CD4-positive, alpha-beta T cell treated with Interleukin-2 at 100 ng/mL for 4 hours (primary cell): ENCODE measurements at places on chromosomes 3 and 15.

GRCh38 chr3:45154641-45155147, 8.5 kb upstream of the CDCP1 start:
- no peak for DNase-seq

GRCh38 chr3:197800379-197800778, 9.3 kb downstream of the LRCH3 start:
- DNase-seq = no peak

- peak; percentile 57 for DNase-seq
Observed at GRCh38 chr3:194103505-194103904, 32.4 kb upstream of the HES1 start.

DNA sequence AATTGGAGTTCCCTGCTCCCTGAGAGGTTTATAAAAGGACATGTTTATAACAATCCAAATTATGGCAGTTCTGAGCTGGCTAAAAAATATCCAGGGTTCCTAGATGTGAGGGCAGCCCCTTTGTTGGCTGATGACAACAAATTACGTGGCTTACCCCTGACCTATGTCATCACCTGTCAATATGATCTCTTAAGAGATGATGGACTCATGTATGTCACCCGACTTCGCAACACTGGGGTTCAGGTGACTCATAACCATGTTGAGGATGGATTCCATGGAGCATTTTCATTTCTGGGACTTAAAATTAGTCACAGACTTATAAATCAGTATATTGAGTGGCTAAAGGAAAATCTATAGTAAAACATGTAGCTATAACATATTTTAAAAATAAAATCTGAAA, 13.9 kb downstream of the AADAC start:
- no peak for DNase-seq

DNA sequence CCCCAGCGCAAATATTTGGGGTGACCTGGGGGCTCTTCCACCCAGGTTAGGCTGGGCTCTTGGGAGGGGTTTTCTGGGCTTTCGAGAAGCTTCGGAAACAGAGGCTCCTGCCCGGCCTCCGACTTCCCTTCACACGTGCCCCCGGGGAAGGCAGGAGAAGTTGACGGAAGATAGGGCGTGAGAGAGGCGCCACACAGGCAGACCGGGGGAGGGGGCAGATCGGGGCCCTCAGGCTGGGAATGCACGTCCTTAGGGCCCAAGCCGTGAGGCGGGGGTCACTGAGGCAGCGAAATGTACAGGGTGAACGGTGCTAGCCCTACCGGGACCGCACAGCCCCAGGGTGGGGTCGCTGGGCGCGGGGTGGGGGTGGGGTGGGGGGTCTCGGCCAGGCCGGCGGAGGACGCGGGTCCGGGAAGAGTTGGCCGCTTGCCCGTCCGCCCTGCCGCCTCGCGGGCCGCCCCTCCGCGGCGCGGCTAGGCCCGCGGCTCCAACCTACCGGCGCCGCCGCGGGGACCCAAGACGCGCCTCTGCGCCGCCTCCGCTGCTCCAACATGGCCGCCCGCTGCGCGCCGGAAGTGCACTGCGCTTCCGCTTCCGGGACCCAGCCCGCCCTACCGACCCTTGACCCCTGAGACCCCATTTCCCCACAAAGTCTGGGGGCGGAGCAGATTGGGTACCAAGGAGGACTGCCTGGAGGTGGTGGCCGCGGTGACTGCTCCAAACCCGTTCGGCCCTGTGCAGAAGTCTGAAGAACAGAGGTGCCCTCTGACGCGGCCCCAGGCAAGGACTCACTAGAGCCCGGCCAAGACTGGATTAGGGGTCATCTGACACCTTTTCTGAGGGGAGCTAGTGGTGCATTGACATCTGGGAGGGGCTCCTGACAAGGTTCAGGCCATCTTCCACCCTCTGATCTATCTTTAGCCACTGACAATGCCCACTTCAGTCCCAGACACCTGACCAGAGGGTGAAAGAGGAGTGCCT, at the start of gene CCDC71:
CCDC71 (minus strand) TSS at position 561 of the 981 bp plus-strand sequence. CDS start 2,123 bp downstream, outside the sequence.
- peak; percentile 76 for DNase-seq

DNA sequence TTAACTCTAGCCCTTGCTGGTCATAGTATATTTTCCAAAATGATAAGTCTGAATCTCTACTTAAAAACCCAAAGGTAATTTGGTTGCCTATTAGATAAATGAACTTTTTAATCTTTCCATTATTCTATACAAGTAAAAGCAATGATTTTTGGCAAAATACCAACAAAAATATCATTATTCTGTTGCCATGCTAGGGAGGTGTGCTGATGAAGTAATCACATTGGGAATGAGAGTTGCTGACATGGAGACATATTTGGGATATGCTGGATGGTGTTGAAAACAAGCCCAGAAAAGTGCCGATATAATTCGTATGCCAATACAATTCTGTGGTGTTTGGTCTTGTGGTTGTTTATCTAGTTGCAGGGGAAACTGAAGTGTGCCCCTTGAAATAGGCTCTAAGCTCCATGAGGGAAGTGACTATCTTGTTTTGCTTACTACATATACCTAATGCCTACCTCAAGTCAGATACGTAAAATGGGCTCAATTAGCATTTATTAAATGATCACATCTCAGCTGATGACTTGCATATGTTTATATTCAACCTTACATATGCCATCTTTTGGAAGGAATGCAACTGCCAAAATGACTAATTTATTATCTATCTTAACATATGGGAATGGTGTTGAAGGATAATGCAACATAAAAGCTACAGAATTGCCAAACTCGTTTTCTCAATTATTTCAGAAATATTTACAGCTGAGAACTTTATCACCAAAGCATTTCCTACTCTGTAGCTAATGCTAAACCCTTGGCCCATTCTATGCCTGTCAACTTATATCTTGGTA, 5.8 kb downstream of the TOPBP1 start:
- DNase-seq = no peak

- no peak for DNase-seq
Observed at GRCh38 chr3:189304465-189305351, 132.9 kb downstream of the TPRG1 start.

- no peak for DNase-seq
Observed at GRCh38 chr3:71684757-71685386, 40.3 kb downstream of the EIF4E3 start.

GRCh38 chr3:106367496-106367895, 498.7 kb upstream of the CBLB start:
- DNase-seq = no peak

- no peak for DNase-seq
Observed at GRCh38 chr3:49649576-49649975, 24.6 kb upstream of the APEH start.

GRCh38 chr3:39404943-39405686, 1.4 kb upstream of the RPSA start:
- no peak for DNase-seq

DNA sequence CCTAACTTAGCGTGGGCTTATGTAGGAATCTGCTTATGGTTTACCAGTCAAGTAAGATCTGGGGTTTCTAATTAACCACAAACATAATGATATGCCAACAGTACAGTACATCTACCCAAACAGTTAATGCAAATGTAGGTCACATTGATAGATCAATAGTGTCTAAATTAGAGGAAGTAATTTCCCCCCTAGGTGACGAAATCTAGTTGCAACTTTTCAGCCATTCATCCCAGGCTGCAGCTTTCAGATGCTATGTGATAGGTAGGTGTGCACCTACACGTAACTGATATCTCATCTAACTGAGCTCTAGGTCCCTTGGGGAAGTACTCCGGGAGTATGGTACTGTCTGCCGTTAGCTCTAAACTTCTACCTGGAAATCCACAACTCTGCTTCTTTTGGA, 57.2 kb downstream of the CRTC3 start:
- DNase-seq = no peak

- no peak for DNase-seq
Observed at GRCh38 chr3:141181196-141181595, 50.4 kb upstream of the PXYLP1 start.

- no peak for DNase-seq
Observed at GRCh38 chr15:69804786-69805185, 292.9 kb downstream of the TLE3 start.
